8988T (cell line): ENCODE measurements at places on chromosomes 6 and 20.

DNA sequence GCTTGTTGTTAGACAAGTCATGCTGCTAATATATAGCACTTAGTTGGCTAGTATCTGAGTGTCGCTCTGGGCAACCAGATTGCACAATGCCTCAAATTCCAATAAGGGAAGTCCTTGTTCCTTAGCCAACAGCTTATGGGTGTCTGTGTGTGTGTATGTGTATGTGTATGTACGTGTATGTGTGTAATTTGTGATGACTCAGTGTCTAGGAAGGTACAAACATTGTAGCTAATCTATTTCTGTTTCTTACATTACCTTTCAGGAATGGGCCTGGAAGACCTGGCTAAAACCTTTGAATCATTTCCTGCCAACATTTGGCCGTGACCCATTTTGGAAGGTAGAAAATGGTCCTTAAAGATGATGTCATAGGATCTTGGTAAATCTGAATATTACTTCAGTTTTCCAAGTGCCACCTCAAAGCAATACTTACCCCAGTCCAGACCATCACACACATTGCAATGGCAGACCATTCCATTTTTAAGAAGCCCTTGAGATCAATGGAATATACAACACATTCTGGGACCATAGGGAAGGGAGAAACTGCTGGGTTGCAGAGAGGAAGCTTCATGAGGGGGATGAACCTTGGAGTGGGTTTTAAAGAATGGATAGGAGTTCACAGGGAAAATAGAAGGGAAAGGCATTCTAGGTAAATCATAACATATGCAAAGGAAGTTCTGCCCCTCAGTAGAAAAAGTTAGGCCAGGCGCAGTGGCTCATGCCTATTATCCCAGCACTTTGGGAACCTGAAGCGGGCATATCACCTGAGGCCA is 25.1 kb downstream of the NEDD9 start:
- no peak for DNase-seq

GRCh38 chr6:41783106-41783780 is 2.7 kb downstream of the PRICKLE4 start:
- DNase-seq: no peak

GRCh38 chr6:16415677-16416076 is 177.3 kb downstream of the GMPR start:
- DNase-seq: no peak

DNA sequence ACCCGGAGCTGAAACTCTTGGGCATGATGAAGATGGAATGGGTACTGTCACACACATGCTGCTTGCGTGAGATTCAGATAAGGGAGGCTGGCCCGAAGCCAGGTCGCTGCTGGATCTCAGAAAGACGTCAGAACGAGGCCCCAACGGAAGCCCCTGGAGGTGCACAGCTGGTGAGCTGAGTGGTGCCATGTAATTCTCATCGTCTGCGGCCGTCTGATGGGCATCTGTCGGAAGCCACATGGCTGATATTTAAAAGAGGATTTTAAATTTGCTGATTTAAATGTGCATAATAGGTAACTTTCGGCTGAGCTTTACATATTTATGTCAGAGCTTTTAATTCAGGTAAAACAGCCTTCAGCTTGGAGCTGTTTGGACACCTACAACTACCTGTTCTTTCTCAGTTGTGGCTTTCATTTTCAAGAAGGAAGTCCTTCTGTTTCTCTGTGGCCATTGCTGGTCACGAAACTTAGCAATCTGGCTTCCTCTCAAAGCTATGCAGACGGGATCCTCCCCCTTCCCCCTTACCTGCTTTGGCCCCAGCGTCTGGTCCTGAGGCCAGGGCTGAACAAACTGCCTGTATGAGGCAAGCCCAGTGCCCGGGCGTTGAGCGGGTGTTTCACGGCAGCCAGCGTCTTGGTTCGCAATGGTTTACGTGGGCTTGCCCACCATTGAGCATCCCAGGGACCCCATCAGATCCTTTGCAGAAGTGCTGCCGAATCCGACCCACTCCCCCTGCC is 9.2 kb downstream of the SLCO4A1 start:
- no peak for DNase-seq

GRCh38 chr6:81105998-81106397 is 646.5 kb downstream of the TENT5A start:
- DNase-seq: no peak
